Osteoblast (primary cell): ENCODE measurements at places on chromosomes 12 and 14. TPM values are rescaled to one million over a fixed set of nuclear protein-coding genes. Genes with fewer than 3 reads are reported as not detected.

GRCh38 chr14:51293149-51293911 is 53.3 kb downstream of the TMX1 start:
- no peak for DNase-seq

DNA sequence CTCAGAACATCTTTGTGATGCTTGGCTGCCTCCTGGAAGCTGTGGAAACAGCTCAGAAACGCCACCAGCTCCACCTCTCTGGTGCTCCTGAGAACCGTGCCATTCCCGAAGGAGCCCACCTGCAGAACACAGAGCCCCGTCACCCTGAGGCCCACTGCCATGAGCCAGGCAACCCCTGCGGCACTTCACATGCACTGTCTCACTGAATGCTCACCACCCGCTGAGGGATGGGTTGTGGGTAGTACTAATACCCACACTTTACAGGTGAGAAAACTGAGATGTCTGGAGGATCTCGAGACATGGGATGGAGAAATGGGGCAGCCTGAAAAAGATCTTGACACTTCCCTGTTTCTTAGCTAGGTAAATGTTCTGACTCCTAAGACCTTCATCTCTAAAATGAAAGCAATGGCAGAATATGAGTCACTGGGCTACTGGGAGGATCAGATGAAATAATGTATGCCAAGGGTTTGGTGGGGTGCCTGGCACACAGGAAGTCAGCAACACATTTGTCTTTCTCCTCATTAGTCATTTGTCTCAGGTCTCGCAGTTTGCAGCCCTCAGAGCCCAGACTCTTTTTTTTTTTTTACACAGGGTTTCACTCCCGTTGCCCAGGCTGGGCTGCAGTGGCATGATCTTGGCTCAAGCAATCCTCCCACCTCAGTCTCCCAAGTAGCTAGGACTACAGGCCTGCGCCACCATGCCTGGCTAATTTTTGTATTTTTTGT is 5.3 kb downstream of the OASL start:
- DNase-seq = peak; percentile 77

- no peak for DNase-seq
Measured at GRCh38 chr12:71546322-71546861, 106.8 kb downstream of the LGR5 start.

DNA sequence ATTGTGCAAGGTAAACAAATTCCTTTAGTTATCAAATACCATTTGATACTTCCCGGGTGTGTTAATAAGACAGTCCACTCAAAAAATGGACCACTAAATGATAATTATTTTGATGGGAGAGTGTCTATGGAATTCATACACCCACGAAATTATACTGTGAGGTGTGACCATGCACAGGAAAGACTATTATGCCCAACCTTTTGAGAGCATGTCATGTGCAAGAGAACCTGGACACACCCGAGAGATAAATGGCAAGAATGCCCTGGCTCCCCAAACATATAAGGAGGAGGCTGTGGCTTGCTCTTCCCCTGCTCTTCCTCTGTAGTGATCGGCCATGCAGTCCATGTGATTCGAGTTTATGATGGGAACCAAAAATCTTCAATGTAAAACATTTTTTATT is 119.5 kb upstream of the BCL2L14 start:
- no peak for DNase-seq

DNA sequence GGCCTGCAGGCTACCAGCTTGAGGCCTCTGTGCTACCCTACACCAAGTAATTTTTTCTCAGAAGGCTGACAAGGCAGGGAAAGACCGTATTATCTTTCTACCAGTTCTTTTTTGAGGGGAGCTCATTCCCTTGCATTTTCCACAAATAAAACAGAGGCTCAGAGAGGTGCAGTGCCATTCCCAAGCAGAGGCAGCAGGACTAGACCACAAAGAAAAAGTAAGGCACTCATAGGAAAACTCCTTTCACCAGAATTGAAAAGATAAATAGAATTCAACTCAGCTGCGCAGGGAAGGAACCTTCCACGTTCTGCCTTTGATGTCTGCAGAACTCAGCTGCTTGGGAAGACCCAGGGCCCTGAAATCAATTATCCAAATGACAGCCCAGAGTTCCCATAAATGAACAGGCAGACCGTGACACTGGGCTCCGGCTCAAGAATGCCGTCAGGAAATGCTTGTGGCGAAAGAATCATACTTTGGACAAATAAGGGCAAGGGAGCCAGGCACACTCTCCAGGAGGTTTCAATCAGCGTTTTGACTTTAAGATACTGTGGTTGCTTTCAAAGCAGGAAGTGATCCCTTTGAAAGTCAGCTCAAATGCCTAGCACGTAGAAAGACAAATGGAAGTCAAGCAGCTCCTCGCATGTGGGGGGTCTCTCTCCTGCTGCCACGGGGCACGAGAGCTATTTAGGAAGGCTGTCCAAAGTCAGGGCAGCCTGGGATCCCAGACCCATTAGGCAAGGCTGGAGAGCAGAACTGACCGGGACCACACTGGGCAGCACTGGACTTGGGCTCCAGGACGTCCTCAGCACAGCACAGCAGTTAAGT is 14.0 kb downstream of the KCTD10 start:
- DNase-seq = peak; percentile 93

Gene USP44
- total RNA-seq = under 0.01 and 0.36 TPM in 2 replicates

Gene ZDHHC22
- not detected in 2 replicates for total RNA-seq

Gene KCNJ8
- 5.1 and 9.1 TPM in 2 replicates for total RNA-seq
